CD4-positive, alpha-beta T cell treated with Interleukin-4 for 1 hour (primary cell): ENCODE measurements at places on chromosomes 7 and 10.

DNA sequence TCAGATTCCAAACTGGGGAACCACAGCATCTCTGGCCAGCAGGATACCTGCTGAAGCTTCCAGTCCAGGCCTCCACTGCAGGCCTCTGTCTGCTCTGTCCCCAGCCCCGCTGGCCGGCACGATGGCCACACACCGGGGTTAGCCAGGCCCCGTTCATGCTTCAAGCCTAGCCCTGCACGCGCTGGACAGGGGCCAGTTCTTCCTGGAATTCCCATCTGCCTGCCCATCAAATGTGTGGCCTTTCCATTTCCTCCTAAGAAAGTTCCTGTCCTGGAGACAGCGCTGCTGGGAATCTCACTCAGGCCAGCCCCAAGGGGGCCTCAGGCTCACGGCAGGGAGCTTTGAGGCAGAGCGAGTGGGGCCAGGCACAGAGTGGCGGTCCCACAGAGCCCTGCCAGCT lies 18.0 kb downstream of the SH2B2 start:
- no peak for DNase-seq

- DNase-seq = no peak
These were observed 184.7 kb upstream of the PCDH15 start for GRCh38 chr10:54985732-54986131.

GRCh38 chr10:93703066-93703465 lies 674 bp upstream of the FRA10AC1 start:
- no peak for DNase-seq

DNA sequence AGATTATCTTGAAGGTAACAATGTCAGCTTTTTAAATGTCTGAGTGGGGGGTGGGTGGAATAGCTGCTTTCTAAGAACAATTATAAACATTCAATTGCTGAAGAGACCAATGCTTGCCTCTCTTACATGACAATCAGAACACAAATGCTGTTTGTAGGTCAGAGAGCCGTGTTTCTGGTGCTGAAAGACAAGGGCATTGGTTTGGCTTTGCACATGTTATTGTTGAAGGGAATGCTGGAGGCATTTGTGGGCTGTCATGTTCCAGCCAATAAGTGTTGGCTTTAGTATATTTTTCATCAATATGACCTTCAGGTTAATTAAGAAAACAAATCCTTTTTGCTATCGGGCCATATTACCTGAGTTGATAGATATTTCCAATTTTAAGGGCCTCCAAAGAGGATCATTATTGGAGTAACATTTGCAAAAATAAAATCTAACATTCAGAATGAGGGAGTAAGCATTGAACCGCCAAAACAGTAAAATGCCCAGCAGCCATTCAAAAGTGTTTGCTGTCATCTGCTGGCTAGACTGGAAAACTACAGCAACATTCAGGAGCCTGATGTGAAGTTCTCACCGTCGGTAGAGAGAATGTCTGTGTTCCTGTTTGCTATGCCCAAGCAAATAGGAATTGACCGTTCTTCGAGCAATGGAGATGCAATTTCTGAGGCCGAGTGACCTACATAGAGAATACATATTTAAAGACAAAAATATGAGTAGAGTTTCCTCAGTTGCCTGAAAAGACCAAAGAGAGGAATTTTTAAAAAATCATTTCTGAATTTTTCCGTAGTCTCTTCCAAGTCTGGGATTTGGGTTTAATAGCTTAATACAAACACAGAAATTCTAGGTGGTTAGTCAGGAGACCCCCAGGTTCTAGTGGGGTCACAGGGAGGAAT lies 118.9 kb downstream of the APBB1IP start:
- DNase-seq = peak; percentile 50

DNA sequence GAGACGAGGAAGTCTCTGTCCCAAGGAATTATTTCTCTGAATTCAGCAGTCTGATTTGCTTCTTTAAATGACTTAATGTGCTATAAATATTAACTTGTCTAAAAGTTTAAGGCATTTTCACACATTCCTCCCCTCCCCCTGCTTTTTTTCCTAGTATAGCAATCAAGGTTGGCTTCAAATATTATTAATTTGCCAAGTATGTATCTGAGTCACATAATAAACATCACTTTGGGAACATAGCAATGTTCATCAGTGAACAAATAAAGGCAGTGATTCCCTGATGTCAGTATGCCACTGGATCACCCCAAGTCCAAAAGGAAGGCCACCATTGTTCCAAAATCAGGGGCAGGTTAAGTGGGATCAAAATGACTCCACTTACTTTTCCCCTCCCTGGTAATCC lies 40.5 kb downstream of the PDE6C start:
- no peak for DNase-seq

- no peak for DNase-seq
These were observed 82.5 kb downstream of the NDUFB2 start for GRCh38 chr7:140778975-140779374.
